ENCODE measurements at places on chromosomes 6 and 20.
A peak's percentile ranks its signal among the peaks of the same experiment; 100 is the strongest.

GRCh38 chr6:7425808-7426190, 36.2 kb downstream of the RIOK1 start:
- DNase-seq: no peak

- no peak for DNase-seq
Observed at GRCh38 chr6:142824426-142824825, 120.5 kb downstream of the HIVEP2 start.

DNA sequence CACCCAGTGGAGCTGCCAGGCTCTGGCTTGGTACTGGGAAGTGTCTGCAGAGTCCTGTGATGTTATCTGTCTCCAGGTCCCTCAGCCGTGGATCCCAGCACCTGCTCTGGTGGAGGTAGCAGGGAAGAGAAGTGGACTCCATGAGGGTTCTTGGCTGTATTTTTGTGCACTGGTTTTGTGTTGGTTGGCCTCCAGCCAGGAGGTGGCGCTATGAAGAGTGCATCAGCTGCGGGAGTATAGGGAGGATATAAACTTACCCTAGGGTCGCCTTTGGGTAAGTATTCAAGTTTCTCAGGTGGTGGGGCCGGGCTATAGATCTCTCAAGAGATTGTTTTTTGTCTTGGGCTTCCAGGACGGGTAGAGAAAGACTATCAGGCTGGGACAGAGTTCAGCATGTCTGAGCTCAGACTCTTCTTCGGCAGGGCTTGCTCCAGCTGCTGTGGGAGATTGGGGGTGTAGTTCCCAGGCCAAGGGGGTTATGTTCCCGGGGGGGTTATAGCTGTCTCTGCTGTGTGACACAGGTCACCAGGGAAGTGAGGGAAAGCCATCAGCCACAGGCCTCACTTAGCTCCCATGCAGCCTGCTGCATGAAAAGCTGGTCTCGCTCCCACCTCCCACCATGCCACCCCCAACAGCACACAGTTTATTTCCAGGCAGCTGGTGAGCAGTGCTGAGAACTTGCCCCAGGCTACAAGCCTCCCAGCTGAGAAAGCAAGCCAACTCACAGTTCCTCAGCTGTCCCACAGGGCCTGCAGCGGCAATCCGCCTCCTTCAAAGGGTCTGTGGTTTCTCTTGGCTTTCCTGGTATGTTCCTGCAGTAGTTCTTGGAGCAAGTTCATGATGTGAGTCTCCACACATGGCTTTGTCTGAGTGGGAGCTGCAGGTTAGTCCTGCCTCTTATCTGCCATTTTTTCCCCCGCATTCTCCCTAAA, 115.7 kb downstream of the AIG1 start:
- no peak for DNase-seq

- no peak for DNase-seq
Observed at GRCh38 chr6:7161253-7161623, 53.5 kb downstream of the RREB1 start.

GRCh38 chr20:53097371-53097770, 125.2 kb downstream of the TSHZ2 start:
- DNase-seq: no peak

DNA sequence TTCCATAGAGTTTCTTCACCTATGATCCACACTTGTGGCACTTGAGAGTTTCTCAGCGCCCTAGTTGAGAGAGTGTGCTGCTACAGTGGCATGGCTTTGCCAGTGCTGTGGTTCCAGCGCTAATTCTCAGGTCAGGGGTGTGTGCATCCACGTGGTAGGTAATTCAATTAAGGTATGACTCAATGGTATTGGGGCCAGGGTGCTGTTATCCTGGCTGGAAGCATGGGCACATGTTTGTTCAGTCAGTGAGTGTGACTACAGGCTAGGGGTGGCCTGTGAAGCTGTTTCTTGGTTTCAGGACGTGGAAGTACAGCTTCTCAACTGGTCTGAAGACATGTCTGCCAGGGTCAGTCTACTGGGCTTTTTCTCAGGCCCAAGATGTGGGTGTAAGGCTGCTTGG, 3.0 kb upstream of the SEMG2 start:
- no peak for DNase-seq

DNA sequence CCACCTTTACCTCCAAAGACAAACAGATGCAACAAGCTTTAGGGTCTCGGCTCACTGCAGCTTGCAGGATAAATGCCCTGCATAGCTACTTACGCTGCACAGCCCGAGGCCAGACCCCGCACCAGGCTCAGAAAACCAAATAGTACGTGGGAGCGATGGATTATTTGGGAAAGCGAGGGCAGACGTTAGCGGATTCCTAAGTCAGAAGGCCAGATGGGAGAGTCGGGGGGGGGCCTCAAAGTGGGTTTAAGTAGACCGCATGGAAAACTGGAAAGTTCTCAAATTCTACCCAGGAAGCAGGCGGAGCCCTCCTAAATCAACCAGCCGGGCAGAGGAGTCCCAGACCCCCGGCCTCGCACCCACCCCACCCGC, 382 bp downstream of the SFT2D1 start:
- DNase-seq: no peak

- DNase-seq: no peak
Observed at GRCh38 chr6:156832231-156832647, 55.1 kb downstream of the ARID1B start.

GRCh38 chr6:16769131-16769985, 8.1 kb upstream of the ATXN1 start:
- DNase-seq: peak; percentile 78

GRCh38 chr6:136586295-136586694, 36.1 kb upstream of the MAP7 start:
- DNase-seq: no peak

GRCh38 chr6:5492356-5492755, 231.0 kb downstream of the FARS2 start:
- DNase-seq: no peak

GRCh38 chr6:111845441-111845871, 27.8 kb downstream of the FYN start:
- DNase-seq: no peak

- no peak for DNase-seq
Observed at GRCh38 chr20:9491324-9491723, 23.1 kb upstream of the LAMP5 start.

DNA sequence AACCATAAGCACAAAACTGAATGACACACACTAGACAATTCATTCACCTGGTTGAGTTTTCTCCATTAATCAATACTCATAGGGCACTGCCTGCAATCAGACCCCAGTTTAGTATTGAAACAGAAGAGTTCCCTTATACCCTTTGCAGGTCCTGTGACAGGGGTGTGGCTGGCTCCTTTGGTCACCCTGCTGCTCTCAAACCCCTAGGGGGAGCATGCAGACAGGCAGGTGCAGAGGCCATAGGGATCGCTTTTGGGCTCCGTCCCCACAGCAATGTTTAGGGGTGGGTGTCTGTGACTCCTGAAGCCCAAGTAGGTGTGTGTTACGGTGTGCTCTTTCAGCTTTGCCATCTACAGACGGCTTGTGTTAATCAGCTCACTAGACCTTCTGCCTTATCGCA, 210.4 kb downstream of the CENPW start:
- DNase-seq: no peak

DNA sequence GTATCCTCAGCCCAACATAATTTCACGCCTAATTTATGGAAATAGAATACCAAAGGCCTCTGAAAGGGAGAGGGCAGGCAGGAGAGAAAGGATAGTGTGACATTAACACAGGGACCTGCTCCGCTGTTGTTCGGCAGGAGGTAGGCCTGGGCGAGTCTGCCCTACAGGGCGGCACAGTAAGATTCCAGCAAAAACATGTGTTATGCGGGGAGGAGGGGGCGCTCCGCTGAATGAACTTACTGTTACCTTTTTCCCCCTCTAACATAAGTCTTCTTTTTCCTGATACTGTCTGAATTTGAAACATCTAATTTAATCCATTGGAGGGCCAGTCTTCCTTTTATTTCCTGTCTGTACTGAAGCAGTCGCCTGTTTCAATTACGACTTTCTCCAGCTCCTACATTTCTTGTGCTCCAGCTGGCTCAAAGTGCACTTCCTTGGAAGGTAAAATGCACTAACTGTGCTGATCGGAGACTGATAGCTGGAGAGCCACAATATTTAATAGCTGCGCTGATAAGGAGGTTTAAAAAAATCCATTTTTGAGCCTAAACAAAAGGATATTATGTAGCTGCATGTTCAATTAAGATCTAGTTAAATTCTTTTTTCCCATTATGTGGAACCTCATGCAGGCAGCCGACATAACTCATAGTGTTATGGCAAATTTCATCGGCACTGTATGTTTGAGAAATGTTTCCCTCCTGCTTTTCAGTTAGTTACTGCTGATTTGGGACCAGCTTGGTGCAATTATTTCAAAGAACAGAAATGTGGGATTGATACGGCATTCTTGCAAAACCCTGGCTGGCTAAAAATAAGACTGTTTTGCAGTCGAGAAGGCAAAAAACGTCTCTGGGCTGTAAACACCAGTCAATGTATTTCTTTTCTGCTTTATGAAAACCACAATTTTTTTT, 193.0 kb downstream of the FOXC1 start:
- no peak for DNase-seq

DNA sequence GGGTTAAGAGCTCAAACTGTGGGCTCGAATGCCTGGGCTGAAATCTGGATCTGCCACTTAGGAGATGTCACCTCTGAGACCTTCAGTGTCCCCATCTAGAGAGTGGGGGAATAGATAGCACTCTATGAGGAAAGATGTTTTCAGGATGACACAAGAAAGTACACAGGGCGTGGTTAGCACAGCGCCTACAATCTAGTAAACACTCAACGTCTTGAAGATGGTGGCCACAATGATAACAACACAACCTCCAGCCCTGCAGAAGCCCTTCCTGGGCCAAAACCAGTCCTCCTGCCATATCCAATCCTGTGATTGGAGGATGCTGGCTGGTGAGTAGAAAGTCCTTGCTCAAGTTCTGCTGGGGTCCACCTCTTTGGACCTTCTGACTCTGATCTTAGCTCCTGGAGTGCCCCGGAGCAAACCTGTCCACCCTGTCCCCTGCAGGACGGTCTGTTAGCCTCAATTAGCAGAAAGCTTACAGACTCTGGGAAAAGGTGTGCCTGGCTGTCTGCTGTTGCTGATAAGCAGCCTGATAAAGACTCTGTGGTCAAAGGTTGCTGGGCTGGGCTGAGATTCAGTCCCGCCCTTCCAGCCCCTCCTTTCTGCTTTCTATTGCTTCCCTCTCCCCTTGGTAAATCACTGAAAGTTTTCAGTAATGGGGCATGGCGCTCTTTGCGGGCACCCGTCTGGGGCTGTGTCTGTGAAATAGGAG, 8.2 kb downstream of the EDN3 start:
- DNase-seq: no peak

DNA sequence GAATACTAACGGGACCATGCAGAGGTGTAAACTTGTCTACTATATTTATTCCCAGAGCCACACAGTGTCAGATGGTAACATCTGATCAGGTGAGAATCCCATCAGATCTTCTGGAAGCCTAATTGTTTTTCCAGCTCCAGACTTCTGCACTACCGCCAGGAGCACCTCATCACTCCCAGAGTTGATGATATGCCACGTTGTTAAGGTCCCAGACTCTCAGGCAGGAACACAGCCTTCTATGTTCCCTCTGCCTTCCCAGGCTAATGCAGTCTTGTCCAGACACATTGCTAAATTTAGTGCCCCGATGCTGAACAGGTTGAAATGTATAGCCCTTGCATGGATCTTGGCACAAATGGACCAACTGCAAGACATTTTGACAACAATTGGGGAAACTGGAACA, 86.2 kb downstream of the PROKR2 start:
- no peak for DNase-seq

GRCh38 chr6:64988148-64988547, 718.9 kb downstream of the EYS start:
- no peak for DNase-seq

GRCh38 chr6:165987483-165988301, 180.0 kb downstream of the TBXT start:
- DNase-seq: no peak

GRCh38 chr6:66210964-66211363, 503.9 kb upstream of the EYS start:
- DNase-seq: no peak

- no peak for DNase-seq
Observed at GRCh38 chr6:77019081-77019480, 444.2 kb downstream of the HTR1B start.

DNA sequence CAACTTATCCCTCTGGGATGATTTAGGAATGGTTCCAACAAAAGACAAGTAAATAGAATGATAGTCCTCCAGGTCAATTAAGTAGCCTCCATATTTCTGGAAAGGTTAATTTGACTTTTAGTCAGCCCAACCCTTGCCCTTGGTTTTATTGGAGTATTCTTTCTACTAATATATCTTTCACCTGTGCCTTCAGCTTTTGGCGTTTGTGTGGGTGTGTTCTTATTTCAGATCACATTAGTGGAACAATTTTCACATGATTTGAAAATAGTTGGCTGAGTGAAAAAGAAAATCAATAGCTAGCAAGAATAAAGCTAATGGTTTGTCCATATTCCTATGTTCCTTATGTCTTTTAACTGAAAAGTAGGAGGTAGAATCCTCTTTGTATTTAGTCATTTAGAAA, 239.6 kb upstream of the SGK1 start:
- DNase-seq: no peak

GRCh38 chr6:138868181-138868580, 72.3 kb downstream of the ECT2L start:
- no peak for DNase-seq

- DNase-seq: no peak
Observed at GRCh38 chr6:123940551-123940950, 136.9 kb downstream of the NKAIN2 start.

DNA sequence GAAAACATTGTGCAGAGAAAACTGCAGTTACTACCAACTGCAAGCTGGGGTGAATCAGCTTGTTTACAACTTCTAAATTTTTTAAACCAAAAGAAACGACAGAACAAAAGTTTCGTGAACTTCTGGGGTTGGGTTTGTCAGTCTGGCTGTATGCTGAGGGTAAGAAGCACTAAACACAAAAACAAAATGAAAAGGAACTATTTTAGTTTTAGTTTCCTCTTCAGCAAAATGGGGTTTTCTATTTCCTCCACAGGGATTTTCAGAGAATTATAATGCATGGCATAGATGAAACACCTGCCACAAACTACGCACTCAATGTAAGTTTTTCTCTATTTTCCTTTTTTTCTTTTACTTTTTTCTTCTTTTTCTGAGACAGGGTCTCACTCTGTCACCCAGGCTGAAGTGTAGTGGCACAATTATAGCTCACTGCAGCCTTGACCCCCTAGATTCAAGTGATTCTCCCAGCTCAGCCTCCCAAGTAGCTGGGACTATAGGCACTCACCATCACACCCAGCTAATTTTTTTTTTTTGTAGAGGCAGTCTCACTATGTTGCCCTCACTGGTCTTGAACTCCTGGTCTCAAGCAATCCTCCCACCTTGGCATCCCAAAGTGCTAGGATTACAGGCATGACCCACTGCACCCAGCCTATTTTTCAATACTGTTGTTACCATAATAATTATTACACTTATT, 40.6 kb downstream of the CGA start:
- no peak for DNase-seq

- no peak for DNase-seq
Observed at GRCh38 chr6:95572098-95572497, 5.2 kb upstream of the MANEA start.

- no peak for DNase-seq
Observed at GRCh38 chr6:53813801-53814200, 19.0 kb downstream of the LRRC1 start.

- DNase-seq: no peak
Observed at GRCh38 chr6:6764764-6765434, 176.4 kb downstream of the LY86 start.
